ENCODE measurements at places on chromosomes 6 and 20. TPM values are rescaled to one million over a fixed set of nuclear protein-coding genes. Genes with fewer than 3 reads are reported as not detected.

GRCh38 chr6:159279790-159280277, 110.6 kb downstream of the FNDC1 start:
- DNase-seq, result no peak

- DNase-seq, result peak; percentile 68
These were observed 5.6 kb downstream of the BAG2 start for GRCh38 chr6:57177545-57178265.

- no peak for DNase-seq
These were observed 150.1 kb downstream of the DHX35 start for GRCh38 chr20:39112178-39112743.

DNA sequence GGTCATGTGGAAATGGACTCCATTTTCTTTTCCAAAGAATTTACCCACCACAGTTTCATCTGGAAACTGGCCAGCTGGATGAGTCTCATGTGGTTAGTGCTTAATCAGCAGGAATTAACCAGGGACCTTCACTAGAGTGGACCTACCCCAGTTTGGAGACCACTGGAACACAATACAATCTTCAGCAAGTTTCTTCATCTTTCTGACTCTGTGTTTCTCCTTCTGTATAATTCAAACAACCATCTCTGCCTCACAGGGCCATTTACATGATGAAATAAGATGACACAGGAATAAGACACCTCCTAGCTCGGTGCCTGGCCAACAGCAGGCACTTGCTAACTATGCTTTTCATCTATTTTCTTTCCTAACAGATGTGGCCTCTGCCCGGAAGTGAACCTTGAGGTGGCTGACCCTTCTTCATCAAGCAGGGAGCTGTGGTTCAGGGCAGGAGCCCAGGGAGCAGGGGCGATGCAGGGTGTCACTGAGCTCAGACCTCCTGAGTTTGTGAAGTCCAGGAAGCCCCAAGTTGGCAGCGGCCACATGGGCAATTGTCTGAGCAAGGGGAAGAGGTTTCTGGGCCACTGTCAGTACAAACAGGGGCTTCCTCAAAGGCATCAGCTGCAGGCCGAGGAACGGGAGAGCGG, 98.8 kb downstream of the SOD2 start:
- no peak for DNase-seq

GRCh38 chr6:35663447-35664235, 25.1 kb downstream of the FKBP5 start:
- DNase-seq, result no peak

Gene HAO1
- not detected for total RNA-seq

Gene HRH3
- not detected for total RNA-seq

Gene RSPO3
- total RNA-seq, result 10.2 TPM

Gene TFAP2D
- not detected for total RNA-seq
